ENCODE measurements at places on chromosomes 1 and 21.

DNA sequence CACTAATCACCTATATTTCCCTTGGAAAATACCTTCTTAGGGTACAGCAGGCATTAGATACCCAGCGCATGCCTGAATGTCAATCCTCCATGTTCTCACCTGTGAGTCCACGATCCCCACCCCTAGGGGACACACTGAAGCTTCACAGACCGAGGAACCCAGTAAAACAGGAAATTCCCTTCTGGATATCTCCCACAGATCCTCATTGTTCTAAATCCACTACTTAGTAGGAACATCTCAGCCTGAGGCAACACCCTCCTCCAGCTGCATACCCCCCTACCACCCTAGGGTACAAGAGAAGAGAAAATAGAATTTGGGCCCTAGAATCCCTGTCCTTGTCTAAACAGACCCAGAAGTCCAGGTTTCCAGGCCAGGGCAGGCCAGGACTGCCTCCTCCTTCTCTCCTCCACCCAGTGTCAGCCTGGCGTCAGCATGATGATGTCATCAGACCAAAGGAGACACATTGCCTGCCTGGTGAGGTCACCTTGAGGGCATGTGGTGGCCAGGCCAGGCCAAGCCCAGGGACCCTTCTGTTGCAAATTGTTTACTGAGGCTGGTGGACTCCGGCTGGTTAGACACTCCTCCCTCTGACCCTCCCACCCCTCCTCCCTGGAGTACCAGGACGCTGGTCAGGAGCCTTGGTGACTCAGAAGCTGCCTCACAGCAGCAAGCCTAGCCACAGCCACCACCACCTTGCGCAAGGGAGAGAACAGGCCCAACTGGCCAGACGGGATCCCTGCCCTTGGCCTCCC, 6.2 kb downstream of the NECTIN4 start:
- DNase-seq = no peak

DNA sequence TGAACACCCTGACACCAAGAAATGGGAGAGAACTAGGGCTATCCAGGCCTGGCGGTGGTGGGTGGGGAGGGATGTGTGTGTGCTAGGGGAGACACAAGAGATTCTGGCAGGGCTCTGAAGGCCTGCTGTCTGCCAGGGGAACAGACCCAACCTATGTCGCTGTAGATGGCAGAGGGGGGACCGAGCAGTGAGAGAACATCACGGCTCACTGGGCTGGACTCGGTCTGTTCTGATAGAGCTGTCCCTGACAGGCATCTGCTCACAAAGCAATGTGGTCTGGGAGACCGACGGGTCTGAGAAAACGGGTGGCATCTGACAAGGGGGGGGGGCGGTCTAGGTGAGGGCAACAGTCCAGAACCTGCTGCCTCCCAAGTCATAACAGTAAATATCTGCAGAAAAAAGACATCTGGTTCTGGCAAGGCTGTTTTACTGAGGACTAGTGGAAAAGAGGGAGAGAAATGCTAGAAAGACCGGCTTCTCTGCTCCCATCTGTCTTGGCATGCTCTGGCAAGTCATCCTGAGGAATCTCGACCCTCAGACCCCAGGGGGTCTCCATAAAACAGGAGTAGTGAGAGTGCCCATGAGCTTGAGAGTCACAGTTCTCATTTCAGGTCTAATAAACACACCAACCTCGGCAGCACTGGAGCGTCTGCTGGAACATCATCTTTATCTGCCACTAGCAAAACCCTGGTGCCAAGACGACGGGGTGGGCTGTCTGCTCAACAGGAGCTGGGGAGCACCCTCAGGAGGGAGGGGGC, 36.5 kb downstream of the SLC66A1 start:
- no peak for DNase-seq

DNA sequence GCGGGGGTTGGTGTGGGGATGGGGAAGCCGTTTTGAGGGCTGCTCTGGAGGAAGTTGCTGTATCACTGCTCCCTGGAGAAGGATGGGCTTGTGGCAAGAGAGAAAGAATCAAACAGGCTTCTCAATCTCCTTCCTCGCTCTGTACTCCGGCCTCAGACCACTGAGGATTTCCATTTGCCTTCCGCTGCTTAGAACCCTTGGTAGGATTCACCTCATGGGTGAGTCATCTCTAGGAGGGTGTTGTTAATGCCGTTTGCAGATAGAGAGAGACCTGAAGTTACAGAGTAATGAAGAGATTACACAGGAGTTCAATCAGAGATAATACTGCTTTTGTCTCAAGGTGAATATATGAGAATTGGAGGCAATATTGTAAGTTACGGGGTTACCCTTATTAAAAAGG, 15.3 kb downstream of the SLC35F3 start:
- DNase-seq = no peak

DNA sequence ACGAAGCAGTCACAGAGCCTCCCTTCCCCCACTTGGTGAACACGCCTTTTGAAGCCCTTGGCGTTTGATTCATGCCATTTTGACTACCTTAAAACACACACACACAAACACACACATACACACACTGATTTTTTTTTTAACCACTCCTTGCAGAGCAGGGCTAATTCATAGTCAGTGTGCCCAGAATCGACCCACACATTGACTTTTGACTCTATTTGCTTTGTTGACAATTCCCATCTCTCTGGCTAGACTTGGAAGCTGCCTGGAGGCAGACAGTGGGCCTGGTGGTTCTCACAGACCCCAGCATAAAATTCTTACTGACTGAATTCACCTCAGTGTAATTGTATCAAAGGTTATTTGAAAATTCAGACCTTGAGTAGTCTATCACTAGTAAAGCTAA, 30.3 kb downstream of the CAPN8 start:
- DNase-seq = no peak

GRCh38 chr1:25180996-25181395, 51.3 kb downstream of the SYF2 start:
- no peak for DNase-seq

DNA sequence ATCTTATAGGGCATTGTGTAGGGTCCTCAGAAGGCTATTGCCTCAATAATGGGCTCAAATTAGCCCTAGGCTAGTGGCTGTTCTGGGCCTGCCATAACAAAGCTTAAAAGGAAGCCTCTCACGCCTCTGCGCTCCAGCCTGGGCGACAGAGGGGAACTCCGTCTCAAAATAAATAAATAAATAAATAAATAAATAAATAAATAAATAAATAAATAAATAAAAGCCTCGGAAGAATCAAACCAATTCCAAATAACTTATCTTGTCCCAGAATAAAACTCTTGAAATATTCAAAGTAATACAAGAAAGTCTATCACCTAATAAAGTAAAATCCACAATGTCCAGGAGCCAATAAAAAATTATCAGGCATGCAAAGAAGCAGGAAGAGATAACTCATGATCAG, 14.4 kb upstream of the ALDH9A1 start:
- DNase-seq = no peak

DNA sequence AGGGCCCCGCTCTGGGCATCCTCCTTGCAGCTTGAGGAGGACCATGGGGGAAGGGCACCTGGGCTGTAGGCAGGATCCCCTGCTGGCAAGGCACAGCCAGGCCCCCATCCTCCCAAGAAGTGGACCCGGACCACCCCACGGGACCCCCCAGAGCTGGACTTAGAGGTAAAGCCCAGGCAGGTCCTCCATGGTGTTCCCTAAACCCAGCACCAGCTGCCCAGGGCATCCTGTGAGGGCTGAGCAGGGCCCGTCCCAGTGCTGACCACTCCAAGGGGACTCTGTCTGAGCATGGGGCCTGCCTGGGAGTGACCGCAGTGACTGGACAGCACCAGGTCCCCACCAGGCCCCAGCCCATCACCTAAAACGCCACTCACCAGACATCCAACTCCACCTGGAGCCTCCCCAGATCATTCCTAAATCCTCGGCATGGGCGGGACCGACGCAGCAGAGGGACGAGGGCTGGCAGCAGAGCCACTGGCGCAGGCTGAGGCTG, 21.3 kb downstream of the COL6A2 start:
- no peak for DNase-seq

- no peak for DNase-seq
These were observed 96.5 kb downstream of the NEK7 start for GRCh38 chr1:198253259-198253658.

DNA sequence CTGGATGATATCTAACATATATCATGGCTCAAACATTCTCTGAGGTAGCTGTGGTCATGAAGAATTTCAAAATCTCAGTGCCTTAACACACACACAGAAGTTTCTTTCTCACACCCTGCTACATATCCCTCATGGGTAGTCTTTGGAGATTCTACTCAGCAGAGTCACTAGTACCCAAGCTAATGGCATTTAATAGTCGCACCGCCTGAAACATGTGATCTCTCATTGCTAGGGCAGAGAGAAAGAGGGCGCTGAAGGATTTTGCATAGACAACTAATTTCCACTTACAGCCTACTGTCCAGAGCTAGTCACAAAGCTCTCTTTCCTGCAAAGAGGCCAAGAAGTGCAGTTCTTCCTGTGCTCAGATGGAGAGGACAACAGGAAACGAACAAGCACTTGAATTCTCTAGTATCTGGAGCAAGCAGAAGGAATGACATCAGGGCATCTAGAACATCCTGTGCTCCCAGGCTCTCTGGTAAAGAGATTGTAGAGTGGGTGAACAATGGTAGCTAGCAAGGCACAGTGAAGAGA, 183.4 kb upstream of the PTBP2 start:
- no peak for DNase-seq

DNA sequence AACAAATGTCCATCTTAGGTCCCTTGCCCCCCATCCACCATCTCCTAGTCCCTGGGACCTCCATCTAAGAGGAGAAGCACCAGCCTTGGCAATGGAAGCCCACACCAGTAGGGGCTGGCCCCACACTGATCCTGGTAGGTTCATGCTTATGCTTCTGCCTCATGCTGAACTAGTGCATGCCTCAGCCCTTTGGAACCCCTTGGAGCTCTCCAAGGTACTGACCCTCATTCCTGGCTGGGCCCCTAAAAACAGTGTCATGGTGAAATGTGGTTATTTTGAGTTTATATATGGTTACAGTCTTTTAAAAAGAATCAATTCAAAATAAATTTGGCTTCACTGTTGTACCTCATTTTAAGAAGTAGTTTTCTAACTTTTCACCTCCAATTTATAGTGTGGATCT, 108.3 kb downstream of the HIVEP3 start:
- no peak for DNase-seq

DNA sequence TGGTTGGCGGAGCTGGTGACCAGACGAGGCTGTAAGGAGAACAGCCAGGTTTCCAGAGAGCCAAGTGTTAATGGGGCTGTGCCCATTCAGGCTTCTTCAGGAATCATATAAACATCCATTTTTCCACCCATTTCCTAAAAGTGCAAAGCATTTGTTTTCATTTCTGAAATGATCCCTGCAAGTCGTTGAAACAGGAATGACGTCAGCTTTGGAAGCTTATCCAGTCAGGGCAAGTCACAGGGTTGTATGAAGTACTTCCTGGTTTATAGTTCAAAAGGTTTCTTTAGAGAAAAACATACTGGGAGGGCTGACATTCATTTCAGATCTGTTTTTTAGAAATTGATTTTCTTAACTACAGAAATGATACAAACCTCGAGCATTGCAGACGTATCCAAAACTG, 29.2 kb downstream of the IGSF5 start:
- no peak for DNase-seq

GRCh38 chr1:38128511-38128910, 81.9 kb upstream of the POU3F1 start:
- DNase-seq = no peak

DNA sequence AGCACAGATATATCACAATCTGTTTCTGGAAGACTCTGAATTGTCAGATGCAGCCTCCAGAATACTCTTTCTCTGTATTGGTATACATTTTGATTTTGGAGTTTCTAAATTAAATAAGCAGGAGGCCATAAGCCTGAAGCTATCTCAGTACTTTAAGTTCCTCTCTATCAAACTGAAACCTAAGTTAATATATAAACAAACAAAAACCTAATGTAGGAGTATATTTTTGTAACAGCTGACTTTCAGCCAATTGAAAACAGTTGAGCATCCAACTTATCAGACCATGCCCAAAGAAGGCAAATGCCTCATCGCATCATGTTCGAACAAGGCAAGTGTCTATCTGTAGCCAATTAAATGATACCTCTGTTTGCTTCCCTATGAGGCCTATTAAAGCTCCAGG, 1054.4 kb downstream of the AMY1C start:
- no peak for DNase-seq

DNA sequence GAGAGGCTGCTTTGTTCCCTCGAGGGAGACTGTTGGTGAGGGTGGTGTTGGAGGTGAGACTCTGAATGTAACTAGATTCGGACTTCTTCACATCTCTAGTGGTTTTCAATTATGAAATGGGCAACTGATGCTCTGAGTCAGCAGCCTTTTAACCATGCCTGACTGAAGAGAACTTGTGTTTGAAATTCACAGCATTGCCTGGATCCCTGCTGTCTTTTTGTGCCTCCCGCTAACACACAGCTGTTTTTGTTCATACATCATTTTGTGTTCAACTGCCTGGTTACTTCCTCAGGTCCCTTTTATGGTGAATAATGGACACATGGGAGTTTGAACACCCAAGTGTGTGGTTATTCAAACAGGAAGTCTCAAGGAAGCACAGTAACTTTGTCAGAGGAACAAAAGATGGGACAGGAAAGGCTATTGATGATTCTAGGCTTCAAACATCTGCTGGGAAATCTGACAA, 16.8 kb downstream of the LAMC1 start:
- no peak for DNase-seq

DNA sequence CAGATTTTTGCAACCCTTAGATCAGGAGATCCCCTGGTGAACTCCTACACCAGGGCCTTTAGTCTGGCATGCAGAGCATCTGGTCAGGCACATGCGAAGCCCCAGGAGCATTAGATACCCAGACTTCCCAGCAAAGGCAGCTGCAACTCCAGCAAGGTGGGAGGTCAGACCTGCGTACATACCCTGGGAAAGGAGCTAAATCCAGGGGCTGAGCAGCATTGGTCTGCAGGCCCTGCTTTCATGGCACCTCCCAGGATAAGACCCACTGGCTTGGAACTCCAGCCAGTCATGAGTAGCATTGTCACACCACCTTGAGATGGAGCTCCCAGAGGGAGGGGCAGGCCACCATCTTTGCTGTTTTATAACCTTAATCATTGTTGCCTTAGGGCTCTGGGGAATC, 92.3 kb downstream of the KCNT2 start:
- no peak for DNase-seq

DNA sequence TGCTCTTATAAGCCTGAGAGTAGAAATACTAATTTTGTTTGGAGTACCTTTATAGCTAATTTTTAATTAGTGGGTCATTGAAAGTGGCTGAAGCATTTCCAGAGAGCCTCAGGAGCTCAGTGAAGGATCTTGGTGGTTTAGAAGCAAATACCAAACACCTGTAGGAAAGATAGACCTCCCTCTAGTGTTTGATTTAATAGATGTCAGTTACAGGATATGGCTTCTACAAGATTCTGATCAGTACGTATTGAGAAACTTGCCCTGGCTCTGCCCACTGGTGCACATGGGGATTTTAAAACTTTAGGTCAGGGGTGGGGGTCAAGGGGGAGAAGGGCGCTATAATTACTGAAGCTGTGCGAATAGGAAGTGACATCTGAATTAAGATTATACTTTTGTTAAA, 122.2 kb downstream of the POU2F1 start:
- DNase-seq = no peak

DNA sequence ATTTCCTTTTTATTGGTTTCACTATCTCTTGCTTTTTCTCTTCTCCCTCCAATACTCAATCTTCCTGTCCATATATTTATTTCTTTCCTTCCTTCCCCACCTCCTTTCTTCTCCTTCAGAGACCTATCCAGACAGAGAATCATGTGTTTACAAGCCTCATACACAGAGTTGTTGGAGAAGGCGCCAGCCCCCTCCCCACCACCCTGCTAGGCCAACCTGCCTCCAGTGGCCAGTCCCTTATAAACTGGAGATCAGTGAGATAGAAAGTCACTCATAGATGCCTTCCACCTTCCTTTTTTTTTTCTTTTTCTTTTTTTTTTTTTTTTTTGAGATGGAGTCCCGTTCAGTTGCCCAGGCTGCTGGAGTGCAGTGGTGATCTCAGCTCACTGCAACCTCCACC, 53.3 kb downstream of the CD247 start:
- DNase-seq = no peak

- no peak for DNase-seq
These were observed 80.2 kb upstream of the PALMD start for GRCh38 chr1:99565606-99566289.

Measured in vagina (tissue), 2 donors.